GM04503 (cell line): ENCODE measurements at places on chromosomes 12 and 14.

DNA sequence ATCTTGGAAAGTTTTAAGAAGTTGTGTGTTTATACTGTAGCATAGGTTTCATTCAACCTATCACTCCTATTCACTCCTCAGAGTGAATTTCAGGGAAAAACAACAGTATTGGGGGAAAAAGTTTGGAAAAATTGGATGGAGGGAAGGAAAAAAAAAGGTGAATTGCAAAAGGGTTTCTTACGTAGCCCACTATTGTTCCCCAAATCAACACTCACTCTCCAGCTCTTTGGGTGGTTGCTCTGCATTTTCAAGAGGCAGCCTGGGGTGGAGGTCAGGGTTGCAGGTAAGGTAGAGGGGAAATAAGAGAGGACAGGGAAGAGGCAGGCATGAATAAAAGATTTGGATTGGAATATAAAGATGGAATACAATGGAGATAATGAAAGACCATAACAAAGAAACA lies 42.3 kb downstream of the BORCS5 start:
- DNase-seq = no peak

- DNase-seq = no peak
These were observed 25.6 kb upstream of the GPATCH2L start for GRCh38 chr14:76126076-76126475.

GRCh38 chr14:100780246-100780645 lies 45.7 kb upstream of the MEG3 start:
- no peak for DNase-seq

DNA sequence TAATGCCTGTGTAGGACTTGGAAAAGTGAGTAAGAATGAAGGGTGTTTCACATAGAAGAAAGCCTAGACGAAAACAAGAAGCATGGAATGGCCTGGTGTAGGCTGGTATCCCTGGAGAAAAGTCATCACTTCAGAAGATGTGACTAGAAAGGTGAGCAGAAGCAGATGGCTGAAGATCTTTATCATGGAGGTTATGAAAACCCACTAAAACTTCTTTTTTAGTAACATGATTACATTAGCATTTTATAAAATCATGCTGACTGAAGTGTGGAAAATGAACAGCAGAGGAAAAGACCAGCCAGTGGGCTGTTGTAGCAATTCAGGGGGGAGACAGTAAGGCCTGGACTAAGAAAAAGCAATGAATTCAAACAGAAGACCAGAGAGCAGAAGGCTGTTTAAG lies 114.5 kb upstream of the G2E3 start:
- DNase-seq = no peak

GRCh38 chr12:129053232-129053631 lies 200.0 kb downstream of the GLT1D1 start:
- DNase-seq = no peak
